Stimulated activated effector memory CD8-positive, alpha-beta T cell treated with anti-CD3 and anti-CD28 coated beads, Interleukin-12 subunit alpha, Interleukin-12 subunit beta, amount 100 ng/mL, for 72 hours (primary cell): ENCODE measurements at places on chromosomes 2 and 18.

GRCh38 chr2:213187833-213188532 is 36.6 kb upstream of the IKZF2 start:
- no peak for DNase-seq

DNA sequence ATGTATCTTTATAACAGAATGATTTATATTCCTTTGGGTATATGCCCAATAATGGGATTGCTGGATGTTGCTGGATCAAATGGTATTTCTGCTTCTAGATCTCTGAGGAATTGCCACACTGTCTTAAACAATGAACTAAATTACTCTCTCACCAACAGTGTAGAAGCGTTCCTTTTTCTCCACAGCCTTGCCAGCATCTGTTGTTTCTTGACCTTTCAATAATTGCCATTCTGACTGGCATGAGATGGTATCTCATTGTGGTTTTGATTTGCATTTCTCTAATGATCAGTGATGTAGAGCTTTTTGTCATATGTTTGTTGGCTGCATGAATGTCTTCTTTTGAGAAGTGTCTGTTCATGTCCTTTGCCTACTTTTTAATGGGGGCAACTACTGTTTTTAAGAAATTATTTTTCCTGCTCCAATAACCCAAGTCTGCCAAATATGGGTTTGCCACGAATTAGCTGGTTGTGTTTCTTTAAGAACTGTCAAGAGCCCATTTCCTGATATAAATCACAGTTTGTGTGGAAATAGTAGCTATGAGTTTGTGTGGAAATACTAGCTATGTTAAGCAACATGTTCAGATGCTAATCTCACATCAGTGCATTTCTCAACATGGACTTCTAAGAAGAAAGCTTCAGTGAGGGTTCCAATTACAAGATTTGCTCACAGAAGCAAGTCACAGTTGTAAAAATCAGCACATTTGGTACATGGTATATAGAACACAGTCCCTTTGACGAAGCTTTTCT is 259.4 kb downstream of the ANAPC1 start:
- no peak for DNase-seq

- no peak for DNase-seq
Measured at GRCh38 chr2:84999553-84999955, 28.6 kb downstream of the KCMF1 start.

DNA sequence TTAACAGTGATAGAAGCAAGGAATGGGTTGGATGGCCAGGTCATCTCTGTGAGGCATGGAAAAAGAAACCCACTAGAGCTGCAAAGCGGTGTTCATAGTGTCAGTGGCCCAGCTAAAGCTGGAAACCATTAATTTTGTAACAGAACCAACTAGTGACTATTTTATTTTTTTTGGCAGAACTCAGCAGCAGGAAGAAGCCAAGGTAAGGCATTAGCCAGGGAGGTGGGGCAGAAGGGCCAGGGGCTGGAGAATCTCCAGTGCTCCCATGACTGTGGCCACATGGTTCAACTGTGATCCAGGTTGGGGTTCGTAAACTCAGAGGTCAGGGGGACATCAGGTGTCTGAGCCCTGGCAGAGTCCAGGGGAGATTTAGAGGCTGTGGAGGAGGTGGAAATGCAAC is 25.9 kb upstream of the YES1 start:
- no peak for DNase-seq

- DNase-seq, result no peak
Measured at GRCh38 chr2:108377815-108378630, at the start of gene SULT1C4. TSS of gene SULT1C4 (plus strand) at chr2:108377954. CDS start at chr2:108378338, 384 bp downstream.

DNA sequence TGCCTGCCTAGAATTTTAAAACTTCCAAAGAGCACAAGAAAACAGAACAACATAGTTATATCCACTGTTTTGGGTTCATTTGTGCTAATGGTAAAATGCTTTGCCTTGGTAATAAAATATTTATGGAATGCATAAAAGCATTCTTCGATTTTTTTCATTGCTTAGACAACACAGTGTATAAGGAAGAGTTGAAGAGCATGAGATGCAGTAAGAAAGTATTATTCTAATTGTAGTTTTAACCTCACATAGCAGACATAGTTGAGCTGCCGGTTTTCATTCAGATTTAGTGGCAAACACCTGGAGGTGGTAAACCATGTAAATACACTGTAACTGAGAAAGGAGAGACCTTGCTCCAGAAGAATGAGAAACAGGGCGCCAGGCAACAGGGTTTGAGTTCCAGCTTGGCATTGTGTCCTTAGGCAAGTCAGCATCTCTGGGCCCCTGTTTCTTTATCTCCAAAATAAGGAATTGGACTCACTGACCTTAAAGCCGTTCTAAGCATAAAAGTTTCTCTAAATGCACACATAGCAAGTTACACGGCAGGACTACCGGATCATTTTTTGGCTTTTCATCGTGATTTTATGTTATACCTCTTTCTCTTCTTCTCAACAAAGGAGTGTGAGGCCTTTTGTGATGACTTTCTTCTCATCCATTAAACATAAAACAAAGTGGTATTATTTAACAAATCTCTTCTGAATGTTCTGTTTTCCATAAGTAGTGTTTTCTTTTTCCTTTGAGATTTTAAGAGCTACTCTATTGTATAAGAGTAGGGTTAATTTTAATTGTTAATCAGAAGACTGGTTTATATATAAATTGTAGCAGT is 7.9 kb downstream of the UGP2 start:
- DNase-seq, result no peak

DNA sequence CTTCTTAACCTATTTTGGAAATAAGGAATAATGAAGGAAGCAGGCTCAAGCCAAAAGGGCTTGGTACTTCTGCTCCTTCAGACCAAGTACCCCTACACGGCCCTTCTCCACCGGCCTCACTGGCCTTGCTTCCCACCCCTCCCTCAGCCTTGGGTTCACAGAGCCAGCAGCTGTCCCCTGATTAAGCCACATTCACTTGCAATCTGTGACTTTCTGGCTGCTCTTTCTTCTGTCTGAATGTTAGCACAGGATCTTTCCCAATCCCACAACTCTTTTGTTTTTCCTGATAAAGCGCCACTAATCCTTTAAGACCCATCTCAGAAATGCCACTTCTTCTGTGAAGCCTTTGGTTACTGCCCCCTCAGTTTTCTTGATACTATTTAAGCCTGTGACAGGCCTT is 52.4 kb downstream of the REEP1 start:
- DNase-seq, result no peak

DNA sequence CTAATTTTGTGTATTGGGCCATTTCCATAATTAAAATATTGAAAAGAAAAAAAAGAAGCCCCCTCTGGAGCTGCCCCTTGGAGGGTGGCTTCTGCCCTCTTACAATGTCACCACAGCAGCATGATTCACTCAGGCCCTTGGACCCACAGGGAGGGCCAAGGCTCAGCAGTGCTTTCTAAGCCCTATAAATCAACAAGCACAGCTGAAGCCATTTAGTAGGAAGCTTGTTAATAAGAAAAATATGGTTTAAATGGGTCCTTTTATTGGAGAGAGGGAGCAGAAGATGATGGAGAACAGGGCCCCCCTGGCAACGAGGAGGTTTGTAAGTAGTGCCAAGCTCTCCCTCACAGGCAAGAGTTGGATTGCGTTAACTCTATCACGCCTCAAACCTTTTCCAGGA is 107.6 kb upstream of the FZD7 start:
- no peak for DNase-seq

GRCh38 chr18:76592981-76593381 is 97.9 kb upstream of the ZNF516 start:
- DNase-seq, result no peak

DNA sequence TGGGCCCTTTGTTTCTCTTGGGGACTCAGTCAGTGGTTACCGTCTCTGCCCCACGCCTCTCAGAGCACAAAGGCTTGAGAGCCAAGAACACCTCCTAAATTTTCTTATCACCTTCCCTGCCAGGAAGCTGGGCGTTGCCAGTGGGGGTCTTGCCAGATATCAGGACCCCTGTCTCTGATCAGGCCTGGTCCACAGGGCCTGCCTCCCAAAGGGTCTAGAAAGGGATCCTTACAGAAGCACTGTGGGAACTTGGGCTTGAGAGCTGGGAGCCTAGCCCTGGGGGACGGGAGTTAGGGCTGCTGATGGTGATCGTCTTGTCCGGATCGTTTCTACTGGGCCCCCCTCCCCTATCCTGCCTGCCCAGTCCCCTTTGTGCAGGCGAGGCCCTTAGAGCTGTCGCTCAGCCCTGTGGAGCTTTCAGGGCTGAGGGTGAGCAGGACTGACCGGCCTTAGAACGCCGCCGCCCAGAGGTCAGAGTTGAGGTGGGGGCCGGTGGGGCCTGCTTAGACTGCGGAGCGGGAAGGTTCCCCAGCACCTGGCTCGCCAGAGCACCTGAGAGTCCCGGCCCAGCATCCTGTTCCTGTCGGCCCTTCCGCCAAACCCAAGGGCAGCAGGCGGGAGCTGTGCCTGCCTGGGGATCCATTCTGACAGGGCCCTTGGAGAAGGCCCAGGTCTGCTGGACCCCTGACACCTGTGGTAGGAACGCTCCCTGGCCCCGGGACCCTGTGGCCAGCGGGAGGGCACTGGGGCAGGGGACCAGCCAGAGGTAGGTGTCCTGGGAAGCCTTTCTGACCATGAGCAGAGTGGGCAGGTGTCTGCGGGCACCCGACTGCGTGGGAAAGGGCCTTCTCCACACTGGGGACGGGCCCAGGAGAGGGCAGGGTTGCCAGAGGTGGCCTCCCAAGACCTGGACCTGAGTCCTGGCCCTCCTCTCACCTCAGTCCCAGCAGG is 956 bp downstream of the ESPNL start:
- no peak for DNase-seq

- DNase-seq, result no peak
Measured at GRCh38 chr18:74775239-74775638, 177.6 kb downstream of the ZNF407 start.

GRCh38 chr2:108315444-108315934 is 26.8 kb downstream of the SULT1C2 start:
- no peak for DNase-seq

GRCh38 chr2:88690591-88691338 is 708 bp upstream of the RPIA start:
- DNase-seq, result no peak

DNA sequence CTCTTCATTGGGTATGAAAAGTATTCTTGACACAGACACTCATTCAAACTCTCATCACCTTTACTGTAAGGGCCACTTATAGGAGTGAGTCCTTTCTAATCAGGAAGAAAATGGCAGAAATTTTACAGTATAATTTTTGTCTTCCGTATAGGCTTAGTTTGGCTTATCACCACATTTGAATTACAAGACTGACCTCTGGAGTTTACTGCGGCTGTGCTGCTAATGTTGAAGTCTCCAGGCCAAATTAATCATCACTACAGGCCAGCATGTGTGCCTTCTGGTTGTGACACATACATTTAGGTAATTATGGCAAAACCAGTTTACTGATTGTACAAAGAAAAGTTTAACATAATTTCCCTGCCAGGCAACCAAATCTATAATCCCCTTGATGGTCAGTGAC is 753.6 kb upstream of the GCFC2 start:
- no peak for DNase-seq

- no peak for DNase-seq
Measured at GRCh38 chr2:230956827-230957755, 32.0 kb upstream of the GPR55 start.

- DNase-seq, result no peak
Measured at GRCh38 chr2:182248362-182248761, 178.5 kb downstream of the PDE1A start.

DNA sequence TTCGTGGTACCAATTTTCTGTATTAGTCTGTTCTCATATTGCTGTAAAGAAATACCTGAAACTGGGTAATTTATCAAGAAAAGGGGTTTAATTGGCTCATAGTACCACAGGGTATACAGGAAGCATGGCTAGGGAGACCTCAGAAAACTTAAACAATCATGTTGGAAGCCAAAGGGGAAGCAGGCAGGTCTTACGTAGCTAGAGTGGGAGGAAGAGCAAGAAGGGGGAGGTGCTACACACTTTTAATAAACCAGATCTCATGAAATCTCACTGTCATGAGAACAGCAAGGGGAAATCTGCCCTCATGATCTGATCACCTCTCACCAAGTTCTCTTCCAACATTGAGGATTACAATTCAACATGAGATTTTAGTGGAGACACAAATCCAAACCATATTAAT is 226.8 kb upstream of the TPO start:
- no peak for DNase-seq

- peak; percentile 62 for DNase-seq
Measured at GRCh38 chr2:46351750-46352138, 54.5 kb downstream of the EPAS1 start.

- no peak for DNase-seq
Measured at GRCh38 chr2:112251271-112251670, 3.6 kb downstream of the ZC3H8 start.

DNA sequence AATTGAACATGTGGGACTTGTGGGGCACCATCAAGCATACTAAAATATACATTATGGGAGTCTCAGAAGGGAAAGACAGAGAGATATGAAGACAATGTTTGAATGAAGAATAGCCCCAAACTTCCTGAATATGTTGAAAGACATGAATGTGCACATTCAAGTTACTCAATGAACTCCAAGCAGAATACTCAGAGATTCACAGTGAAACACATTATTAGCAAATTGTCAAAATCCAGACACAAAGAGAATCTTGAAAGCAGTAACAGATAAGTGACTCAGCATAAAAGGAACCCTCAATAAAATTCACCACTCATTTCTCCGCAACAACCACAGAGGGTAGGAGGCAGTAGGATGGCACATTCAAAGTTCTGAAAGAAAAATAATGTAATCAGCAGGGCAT is 8.8 kb downstream of the C2orf92 start:
- DNase-seq, result no peak

- no peak for DNase-seq
Measured at GRCh38 chr2:198950803-198951202, 506.9 kb downstream of the SATB2 start.

DNA sequence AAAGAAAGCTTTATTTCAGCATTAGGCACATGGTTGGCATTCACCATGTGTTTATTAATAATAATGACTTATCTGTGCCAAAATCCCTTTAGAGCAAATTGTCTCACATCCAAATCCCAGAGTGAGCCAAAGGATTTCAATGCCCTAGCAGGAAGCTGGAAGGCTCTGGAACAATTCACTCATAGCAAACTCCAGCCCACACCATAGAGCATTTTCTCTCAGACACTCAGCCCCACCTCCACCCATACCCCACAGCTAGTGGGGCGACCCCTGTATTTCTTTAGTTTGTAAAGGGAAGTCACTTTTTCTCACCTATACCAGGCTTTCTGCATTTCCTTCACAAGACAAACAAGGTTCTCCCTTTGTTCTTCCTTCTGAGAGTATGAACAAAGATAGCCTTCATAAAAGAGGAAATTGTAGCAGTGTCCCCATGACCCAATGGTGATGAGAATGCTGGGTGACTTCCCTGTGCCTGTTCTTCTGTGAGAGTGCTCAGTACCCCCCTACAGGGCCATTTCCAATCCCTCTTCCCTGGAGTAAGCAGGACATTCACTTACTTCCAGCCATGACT is 100.1 kb upstream of the APCDD1 start:
- DNase-seq, result no peak

DNA sequence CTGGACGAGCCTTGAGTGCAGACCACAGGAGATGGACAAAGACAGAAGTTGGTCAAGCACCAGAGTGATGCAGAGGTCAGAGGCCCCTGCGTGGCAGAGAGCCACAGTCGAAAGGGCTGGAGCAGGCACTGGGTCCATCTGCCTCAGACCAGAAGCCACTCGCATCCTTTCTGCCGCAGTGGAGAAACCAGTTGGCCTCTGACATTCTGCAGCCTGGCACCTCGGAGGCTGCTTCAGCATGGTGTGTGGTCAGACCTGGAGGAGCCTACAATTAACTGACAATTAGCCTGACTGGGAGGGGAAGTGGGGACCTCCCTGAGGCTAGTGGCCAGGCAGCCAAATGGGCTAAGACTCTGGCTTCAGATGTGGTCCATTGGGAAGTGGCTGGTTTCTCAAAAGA is 111.1 kb downstream of the SGPP2 start:
- DNase-seq, result no peak

- DNase-seq, result no peak
Measured at GRCh38 chr18:58267493-58267892, 223.5 kb downstream of the NEDD4L start.

GRCh38 chr18:2978661-2979106 is 34.3 kb downstream of the LPIN2 start:
- DNase-seq, result no peak
